Activated naive CD8-positive, alpha-beta T cell treated with anti-CD3 and anti-CD28 coated beads, Interleukin-2, amount 10 ng/mL, durations not matched to agents 7 days and 5 days (primary cell): ENCODE measurements at places on chromosomes 13 and 19.

GRCh38 chr13:70080012-70080411, 27.6 kb upstream of the ATXN8OS start:
- no peak for DNase-seq

- no peak for DNase-seq
These were observed 19.9 kb upstream of the CYP4F8 start for GRCh38 chr19:15595069-15595468.

- DNase-seq: no peak
These were observed 75.0 kb downstream of the ZMYM2 start for GRCh38 chr13:20033486-20033885.

GRCh38 chr19:34471906-34472700, 9.5 kb upstream of the WTIP start:
- no peak for DNase-seq

GRCh38 chr19:2129486-2129885, 21.9 kb downstream of the AP3D1 start:
- DNase-seq: no peak

GRCh38 chr19:30666301-30666803, 294.2 kb downstream of the ZNF536 start:
- DNase-seq: peak; percentile 44

- DNase-seq: no peak
These were observed 38.7 kb downstream of the CCDC70 start for GRCh38 chr13:51900471-51900870.

GRCh38 chr13:33353210-33353609, 67.7 kb upstream of the STARD13 start:
- DNase-seq: no peak

DNA sequence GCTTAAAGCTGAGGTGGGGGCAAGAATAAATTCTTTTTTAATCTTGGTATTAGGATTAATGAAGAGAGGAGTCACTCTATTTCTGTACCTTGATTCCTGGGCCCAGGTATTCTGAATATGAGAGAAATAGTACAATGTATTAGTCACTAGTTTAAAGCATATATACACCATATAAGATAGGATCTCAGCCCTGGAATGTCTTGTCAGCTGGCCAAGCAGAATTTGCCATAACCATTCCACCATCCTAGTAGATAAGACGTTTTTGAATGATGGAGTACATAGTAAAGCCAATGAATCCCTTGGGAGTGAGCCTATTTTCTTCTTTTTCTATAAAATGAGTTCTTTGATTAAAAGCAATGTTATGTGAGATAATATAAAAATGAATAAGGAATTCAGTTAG, 55.6 kb downstream of the UFM1 start:
- DNase-seq: no peak

DNA sequence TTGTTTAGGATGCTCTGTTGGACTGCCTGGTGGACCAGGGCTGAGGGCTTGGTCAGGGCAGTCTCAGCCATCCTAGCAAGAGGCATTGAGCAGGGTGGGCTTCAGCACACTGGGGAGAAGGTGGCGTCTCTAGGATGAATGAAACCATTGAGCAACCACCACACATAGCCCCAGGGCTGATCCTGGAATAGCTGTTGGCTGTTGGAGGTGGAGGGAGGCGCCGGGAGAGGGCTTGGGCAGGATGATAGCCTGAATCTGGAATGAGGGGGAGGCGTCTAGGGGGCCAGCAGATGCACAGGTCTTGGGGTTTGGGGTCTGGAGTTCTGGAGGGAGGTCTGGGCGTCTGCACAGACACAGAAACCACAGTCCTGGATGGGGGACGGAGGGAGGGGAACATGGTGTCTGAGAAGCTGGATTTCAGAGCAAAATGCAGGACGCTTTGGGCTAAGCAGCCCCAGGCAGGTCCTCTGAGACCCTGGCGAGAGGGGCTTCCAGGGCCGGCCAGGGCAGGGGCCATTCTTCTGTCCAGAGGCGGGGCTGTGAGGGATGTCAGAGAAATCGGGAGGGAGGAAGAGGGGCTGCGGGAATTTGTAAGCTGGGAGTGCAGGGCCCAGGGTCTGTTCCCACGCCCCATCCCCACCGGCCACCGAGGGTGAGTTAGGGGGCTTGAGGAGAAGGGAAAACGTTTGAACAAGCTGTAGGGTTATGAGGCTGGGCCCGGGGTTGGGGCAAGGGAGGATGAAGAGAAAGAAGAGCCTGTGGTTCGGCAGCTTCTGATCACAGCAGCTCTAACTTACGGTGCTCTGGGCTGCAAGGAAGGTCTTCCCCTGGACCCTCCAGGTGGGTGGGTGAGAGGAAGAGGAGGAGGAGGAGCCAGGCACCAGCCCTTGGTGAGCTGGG, 5.2 kb downstream of the TRAPPC5 start:
- DNase-seq: no peak

GRCh38 chr19:46065486-46066071, 24.8 kb upstream of the IGFL4 start:
- no peak for DNase-seq

- DNase-seq: no peak
These were observed 378.4 kb downstream of the KCNRG start for GRCh38 chr13:50393628-50394027.

DNA sequence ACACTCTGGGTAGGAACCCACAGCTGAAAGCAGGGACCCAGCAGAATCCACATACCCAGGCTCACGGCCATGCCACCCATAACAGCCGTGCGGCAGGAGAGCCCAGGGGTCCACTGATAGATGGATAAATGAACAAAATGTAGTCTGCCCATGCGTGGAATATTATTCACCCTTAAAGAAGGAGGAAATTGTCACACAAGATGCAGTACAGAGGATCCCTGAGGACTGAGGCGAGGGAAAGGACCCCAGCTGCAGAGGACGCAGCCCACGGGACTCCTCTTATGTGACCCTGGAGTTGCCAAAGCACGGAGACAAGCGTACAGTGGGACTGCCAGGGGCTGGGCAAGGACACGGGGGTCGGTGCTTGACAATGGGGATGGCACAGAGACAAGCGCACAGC, 10.7 kb downstream of the GRTP1 start:
- no peak for DNase-seq

DNA sequence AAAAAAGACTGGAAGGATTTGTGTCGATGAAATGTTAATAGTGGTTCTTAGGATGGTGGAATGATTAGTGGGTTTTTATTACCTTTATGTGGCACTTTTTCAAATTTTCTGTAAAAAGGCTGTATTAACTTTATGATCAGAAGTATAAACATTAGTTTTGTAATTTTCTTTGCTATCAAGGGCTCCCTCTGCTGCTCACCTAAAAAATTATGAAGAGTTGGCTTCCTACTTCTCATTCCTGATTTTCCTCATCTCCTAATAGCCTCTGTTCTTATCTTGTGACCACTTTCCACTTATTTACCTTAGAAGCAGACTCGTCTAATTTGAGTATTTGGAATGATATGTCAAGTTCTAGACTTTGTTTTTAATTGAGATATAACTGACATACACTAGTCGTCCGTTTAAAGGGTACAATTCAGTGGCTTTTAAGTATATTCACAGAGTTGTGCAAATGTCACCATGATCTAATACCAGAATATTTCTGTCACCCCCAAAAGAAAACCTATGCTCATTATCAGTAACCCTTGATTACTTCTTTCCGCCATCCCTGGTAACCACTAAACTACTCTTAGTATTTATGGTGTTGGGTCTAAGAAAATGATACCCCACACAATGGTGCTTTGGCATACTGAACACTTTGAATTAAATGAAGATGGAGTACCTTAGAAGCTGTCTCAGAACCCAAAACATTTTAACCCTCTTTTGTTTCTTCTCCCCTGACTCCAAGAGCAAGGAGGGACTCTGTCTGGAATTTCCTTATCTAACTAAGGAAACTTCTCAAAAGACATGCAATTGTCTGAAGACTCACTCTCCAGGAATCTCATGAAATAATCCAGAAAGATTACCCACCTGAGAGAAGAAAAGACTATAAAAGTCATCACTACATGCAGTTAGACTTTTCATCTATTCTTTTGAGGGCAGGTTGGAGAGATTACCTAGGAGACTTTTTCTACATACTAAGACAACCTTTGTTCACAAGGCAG, 311.3 kb downstream of the DLEU7 start:
- no peak for DNase-seq

- no peak for DNase-seq
These were observed 21.2 kb downstream of the PCID2 start for GRCh38 chr13:113187263-113187669.

- DNase-seq: no peak
These were observed 21.0 kb downstream of the COMP start for GRCh38 chr19:18769989-18770528.

GRCh38 chr13:28557725-28558520, 63.0 kb upstream of the FLT1 start:
- DNase-seq: no peak

DNA sequence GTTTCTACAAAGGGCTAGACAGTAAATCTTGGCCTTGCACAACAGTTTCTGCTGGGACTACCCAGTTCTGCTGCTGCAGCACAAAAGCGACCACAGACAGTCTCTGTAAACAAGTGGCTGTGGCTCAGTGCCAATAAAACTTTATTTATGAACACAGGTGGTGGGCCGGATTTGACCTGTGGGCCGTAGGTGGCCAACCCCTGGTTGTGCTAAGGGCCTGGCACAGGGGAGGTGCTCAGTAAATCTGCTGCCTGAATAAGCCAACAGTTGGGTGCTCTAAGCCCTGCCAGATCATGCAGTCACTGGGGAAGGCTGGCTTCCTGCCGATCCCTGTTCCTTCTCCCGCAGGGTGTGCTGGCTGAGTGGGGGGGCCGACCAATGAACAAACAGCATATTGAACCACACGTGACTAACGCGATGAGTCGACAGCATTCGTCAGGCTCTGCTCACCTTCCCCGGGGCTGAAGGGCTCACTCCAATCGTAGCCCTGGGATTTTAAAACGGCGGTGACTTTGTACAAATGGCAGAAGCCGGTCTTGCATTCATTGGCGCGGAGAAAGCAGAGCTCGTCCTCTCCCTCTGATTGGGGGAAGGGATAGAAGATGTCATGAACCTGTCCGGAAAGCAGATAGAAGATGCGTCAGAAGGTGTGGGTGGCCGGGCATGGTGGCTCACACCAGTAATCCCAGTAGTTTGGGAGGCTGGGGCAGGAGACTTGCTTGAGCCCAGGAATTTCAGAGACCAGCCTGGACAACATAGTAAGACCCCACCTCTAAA, 24.3 kb upstream of the MYDGF start:
- DNase-seq: no peak

GRCh38 chr13:109152941-109153340, 523.5 kb downstream of the MYO16 start:
- no peak for DNase-seq

GRCh38 chr19:40053491-40053890, 2.5 kb downstream of the ZNF780B start:
- no peak for DNase-seq

GRCh38 chr13:20583803-20584293, 16.9 kb downstream of the IFT88 start:
- no peak for DNase-seq

DNA sequence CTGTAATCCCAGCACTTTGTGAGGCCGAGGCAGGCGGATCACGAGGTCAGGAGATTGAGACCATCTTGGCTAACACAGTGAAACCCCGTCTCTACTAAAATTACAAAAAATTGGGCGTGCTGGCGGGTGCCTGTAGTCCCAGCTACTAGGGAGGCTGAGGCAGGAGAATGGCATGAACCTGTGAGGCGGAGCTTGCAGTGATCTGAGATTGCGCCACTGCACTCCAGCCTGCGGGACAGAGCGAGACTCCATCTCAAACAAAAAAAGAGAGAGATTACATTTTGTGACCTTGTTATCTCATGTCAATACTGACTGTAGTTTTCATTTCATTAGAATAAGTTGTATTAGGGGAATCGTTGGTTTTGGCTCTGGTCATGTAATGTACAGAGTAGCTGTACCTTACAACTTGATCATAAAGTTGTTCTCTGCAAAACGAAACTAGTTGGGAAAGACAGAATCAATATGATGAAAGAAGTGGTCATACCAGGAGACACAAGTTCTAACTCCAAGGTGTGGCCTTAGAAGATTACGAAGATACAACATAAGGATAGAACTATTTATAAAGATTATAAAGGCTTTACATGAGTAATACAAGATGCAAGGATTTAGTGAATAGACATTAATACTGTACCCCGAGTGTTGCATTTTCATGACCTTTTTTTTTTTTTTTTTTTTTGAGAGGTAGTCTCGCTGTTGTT, 15.3 kb downstream of the TMEM38A start:
- no peak for DNase-seq

DNA sequence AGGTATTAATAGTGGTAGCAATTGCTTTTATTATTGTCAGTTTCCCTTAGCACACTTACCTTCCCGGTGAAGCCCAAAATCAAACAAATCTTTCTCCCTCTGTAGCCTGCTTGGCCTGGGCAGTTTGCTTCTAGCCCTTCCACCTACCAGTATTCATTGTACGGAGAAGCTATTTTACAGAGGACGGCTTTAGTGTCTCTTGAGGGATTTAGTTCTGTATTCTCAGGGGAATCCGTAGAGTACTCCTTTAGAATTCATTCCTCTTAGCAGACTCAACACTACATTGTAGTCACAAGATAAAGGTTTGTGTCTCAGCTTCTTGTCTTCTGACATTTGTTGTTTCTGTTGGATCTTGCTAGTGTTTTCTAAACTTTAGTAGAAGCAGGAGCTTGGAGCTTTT, 24.1 kb upstream of the WTIP start:
- DNase-seq: no peak

- no peak for DNase-seq
These were observed 6.0 kb upstream of the STK24 start for GRCh38 chr13:98582947-98583346.

- no peak for DNase-seq
These were observed 78.7 kb downstream of the IPO5 start for GRCh38 chr13:98032168-98032567.

GRCh38 chr19:48716562-48717291, 2.8 kb downstream of the MAMSTR start:
- no peak for DNase-seq

DNA sequence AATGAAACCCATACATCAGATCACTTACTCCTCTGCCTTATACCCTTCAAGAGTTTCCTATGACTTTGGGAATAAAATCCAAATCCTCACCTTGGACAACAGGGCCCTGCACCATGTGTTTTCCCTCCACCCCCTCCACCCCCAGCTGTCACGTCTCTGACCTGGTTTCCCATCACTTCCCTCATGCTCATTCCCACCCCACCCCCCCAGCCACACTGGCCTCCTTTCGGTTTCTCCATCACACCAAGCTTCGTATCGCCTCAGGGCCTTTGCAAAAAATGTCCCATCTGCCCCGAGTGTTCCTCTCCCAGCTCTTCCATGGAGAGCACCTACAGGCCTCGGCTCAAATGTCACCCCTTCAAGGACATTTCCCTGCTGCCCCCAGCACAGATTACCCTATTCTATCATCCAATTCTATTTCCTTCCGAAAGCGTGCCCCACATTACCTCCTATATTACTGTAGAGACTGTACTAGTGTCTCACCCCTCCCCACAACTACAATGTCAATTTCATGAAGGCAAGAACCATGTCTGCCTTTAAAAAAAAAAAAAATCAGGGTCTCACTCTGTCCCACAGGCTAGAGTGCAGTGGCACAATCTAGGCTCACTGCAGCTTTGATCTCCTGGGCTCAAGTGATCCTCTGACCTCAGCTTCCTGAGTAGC, 16.8 kb upstream of the FFAR2 start:
- no peak for DNase-seq

GRCh38 chr13:76886005-76886291, 257 bp downstream of the KCTD12 start:
- DNase-seq: no peak
